ENCODE measurements at places on chromosomes 7 and 10. TPM values are rescaled to one million over a fixed set of nuclear protein-coding genes. Genes with fewer than 3 reads are reported as not detected.

Gene ERVW-1
- 0.76 TPM for polyA plus RNA-seq

GRCh38 chr7:116089293-116089692, 58.7 kb upstream of the TFEC start:
- H3K27ac ChIP-seq, result no peak overlapping the region
- no peaks in the 10 kb centered on the region for H3K27me3 ChIP-seq
- no peaks in the 10 kb centered on the region for H3K36me3 ChIP-seq
- no peak overlapping the region for H3K4me3 ChIP-seq

Gene PNLIPRP2
- 11.9 TPM for polyA plus RNA-seq

DNA sequence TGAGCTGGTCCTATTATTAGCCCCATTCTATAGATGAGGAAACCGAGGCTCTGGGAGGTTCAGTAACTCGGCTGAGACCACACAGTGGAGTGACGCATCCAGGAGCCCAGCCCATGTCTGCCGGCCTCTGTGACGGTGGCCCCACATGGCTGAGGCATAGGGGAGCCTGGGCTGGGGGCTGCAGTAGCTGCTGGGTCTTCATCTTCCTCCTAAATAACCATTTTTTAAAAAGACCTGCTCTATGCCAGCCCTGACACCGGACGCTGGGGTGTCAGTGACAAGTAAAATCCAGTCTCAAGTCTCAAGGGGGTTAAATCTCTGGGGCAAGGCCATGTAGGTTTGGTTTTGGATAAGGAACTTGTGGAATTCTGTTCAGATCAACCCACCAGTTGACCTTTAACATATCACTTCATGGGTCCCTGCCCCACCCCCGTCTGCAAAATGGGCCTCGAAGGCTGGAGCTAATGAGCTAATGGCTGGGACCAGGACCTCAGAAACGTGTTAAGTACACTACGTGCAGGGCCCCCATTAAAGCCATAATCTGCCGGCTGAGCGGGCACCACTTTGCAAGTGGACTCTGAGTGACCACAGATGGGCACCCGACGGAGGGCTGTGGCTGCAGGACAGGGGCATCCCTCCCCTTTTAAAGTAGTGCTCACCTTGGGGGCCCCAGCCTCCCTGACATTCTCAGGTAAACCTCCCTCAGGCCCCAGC, 136.5 kb upstream of the UNC5B start:
- H3K27me3 ChIP-seq, result no peaks in the 10 kb centered on the region
- no peak for DNase-seq
- H3K27ac ChIP-seq, result no peak overlapping the region
- no peaks in the 10 kb centered on the region for H3K36me3 ChIP-seq

Gene AOAH
- 17.8 TPM for polyA plus RNA-seq

GRCh38 chr7:72292118-72292517, 120.0 kb downstream of the CALN1 start:
- DNase-seq, result no peak
- H3K27ac ChIP-seq, result no peak overlapping the region
- H3K4me3 ChIP-seq, result no peak overlapping the region
- no peaks in the 10 kb centered on the region for H3K4me1 ChIP-seq
- H3K36me3 ChIP-seq, result no peaks in the 10 kb centered on the region

GRCh38 chr10:117159390-117159789, 21.3 kb upstream of the VAX1 start:
- no peak for DNase-seq
- no peak overlapping the region for H3K27ac ChIP-seq
- H3K27me3 ChIP-seq, result peaks cover 95% of the 10 kb centered on the region
- no peak overlapping the region for H3K4me3 ChIP-seq
- H3K36me3 ChIP-seq, result no peaks in the 10 kb centered on the region
- no peaks in the 10 kb centered on the region for H3K4me1 ChIP-seq

Gene EPO
- 0.19 TPM for polyA plus RNA-seq

Gene WNT8B
- polyA plus RNA-seq, result 0.09 TPM

- no peak overlapping the region for H3K4me3 ChIP-seq
- no peaks in the 10 kb centered on the region for H3K4me1 ChIP-seq
- no peaks in the 10 kb centered on the region for H3K27me3 ChIP-seq
- H3K36me3 ChIP-seq, result no peaks in the 10 kb centered on the region
- no peak for DNase-seq
Measured at GRCh38 chr7:88688222-88688621, 71.3 kb upstream of the ZNF804B start.

Gene CTAGE6
- polyA plus RNA-seq, result not detected

GRCh38 chr10:132762267-132762666, 23.7 kb downstream of the NKX6-2 start:
- no peak overlapping the region for H3K27ac ChIP-seq
- peaks cover 24% of the 10 kb centered on the region for H3K36me3 ChIP-seq
- no peaks in the 10 kb centered on the region for H3K27me3 ChIP-seq
- no peak overlapping the region for H3K4me3 ChIP-seq
- H3K4me1 ChIP-seq, result no peaks in the 10 kb centered on the region
- no peak for DNase-seq

- no peak overlapping the region for H3K4me3 ChIP-seq
- H3K4me1 ChIP-seq, result no peaks in the 10 kb centered on the region
- H3K27ac ChIP-seq, result no peak overlapping the region
- no peaks in the 10 kb centered on the region for H3K36me3 ChIP-seq
- peaks cover 7% of the 10 kb centered on the region for H3K27me3 ChIP-seq
- no peak for DNase-seq
Measured at GRCh38 chr7:132738254-132738653, 162.0 kb upstream of the PLXNA4 start.

GRCh38 chr7:80482950-80483349, 28.9 kb downstream of the GNAT3 start:
- H3K4me3 ChIP-seq, result no peak overlapping the region
- H3K27me3 ChIP-seq, result no peaks in the 10 kb centered on the region
- no peak overlapping the region for H3K27ac ChIP-seq
- DNase-seq, result no peak
- no peaks in the 10 kb centered on the region for H3K4me1 ChIP-seq
- no peaks in the 10 kb centered on the region for H3K36me3 ChIP-seq

GRCh38 chr10:130392031-130392430, 255.8 kb downstream of the GLRX3 start:
- DNase-seq, result no peak
- no peaks in the 10 kb centered on the region for H3K4me1 ChIP-seq
- no peak overlapping the region for H3K4me3 ChIP-seq
- no peak overlapping the region for H3K27ac ChIP-seq
- H3K27me3 ChIP-seq, result no peaks in the 10 kb centered on the region

GRCh38 chr7:126557271-126557670, 695.5 kb downstream of the GRM8 start:
- no peaks in the 10 kb centered on the region for H3K4me1 ChIP-seq
- H3K36me3 ChIP-seq, result no peaks in the 10 kb centered on the region
- no peak overlapping the region for H3K4me3 ChIP-seq
- no peaks in the 10 kb centered on the region for H3K27me3 ChIP-seq

Gene FRG2B
- not detected for polyA plus RNA-seq

- H3K36me3 ChIP-seq, result no peaks in the 10 kb centered on the region
- no peaks in the 10 kb centered on the region for H3K27me3 ChIP-seq
- H3K4me3 ChIP-seq, result no peak overlapping the region
Measured at GRCh38 chr10:50497758-50498157, 126.0 kb downstream of the SGMS1 start.

Gene MYH16
- 0.01 TPM for polyA plus RNA-seq

Gene AGAP9
- polyA plus RNA-seq, result 59.1 TPM

DNA sequence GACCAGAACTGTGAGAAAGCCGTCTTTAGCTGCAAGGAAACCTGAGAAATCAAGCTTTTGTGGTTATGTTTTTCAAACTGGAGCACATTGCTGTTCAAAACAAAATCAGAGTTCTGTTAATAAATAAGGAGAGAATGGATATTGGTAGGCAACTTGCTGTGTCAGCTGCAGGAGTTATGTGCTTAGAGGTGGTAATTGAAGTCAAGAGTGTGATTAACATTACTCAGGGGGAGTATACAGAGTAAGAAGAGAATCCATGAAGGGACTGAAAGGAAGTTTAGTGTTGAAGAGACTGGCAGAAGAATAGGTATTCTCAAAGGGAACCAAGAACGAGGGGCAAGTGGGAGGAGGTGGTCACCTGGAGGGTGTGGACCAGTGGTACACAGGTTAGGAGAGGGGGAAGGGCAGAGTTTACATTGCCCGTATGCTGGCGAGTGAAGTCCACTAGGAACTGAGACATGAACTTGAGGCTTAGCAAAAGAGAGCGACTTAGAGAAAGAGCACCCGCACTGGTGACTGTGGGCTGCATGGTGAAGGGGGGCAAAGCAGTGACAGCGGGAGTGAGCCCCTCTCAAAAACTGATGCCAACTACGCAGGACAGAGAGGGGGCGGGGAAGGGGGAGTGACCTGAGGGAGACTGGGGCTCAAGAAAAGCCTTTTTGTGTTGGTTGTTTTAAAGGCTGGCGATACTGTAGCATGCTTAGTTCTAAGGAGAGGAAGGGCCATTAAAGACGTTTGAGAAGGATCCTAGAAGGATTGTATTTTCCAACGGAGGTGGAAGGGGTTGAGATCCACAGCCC, 80.0 kb downstream of the SDK1 start:
- DNase-seq, result peak; percentile 8
- no peaks in the 10 kb centered on the region for H3K4me1 ChIP-seq
- H3K36me3 ChIP-seq, result no peaks in the 10 kb centered on the region
- no peak overlapping the region for H3K4me3 ChIP-seq
- no peak overlapping the region for H3K27ac ChIP-seq

Data from large intestine (tissue), 12 donors.